ENCODE measurements at places on chromosomes 16 and 17.
A peak's percentile ranks its signal among the peaks of the same experiment; 100 is the strongest.

GRCh38 chr17:19316761-19317358 lies 45.7 kb downstream of the B9D1 start:
- DNase-seq: no peak

DNA sequence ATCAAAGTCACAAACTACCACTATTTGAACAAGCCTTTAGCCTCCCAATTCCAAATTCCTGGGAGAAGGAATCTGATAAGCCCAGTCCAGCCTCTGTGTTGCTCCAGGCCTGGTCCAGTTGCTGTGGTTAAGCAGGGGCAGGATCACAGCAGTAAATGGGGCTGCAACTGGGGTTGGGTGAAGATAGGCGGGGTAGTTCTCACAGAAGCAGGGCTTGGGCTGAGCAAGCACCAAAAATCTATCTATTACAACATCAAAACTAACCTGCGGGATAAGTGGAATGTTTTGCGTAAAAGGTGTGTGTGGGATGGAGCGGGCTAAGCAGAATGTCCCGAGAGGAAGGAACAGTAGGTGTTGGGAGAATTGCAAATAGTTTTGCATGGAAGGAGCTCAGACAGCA lies 23.0 kb upstream of the RNF135 start:
- DNase-seq: no peak

GRCh38 chr16:31461201-31461920 lies 2.1 kb downstream of the ARMC5 start:
- DNase-seq: no peak

DNA sequence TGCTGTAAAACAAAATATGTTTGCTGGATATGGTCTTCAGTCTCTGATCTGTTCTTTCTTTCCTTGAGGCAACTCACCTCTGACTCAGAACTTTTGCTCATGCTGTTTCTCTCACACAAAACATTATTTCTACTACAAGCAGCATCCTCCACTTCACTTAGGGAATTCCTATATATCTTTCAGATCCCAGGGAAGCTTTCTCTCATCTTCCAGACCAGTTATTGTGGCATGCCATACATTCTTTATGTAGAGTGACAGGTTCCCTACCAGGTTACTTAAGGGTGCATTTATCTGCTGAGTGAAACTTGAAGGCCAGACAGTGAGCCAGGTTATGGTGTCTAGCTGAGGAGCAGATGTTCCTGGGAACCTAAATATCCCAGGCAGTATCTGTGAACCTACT lies 1226.0 kb downstream of the CDH8 start:
- DNase-seq: no peak

DNA sequence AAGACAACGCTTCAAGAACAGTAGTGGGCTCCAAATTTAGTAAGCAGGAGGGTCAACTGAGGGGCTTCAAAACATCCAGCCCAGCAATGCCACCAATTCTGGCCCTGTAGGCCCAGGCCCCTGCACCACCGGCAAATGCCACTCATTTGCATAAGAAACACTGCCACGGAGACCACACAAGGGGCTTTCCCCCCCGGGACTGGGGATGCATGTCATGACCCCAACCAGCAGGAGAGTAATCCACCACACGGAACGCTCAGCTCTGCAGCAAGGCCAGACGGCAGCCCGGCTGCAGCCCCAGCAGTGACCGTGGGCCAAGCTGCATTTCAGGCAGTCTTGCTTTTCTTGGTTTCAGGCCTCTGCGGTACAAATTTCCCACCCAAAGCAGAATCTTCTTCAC lies 14.1 kb downstream of the TMEM11 start:
- DNase-seq: no peak

- peak; percentile 71 for DNase-seq
These were observed 7.5 kb upstream of the ARMC5 start for GRCh38 chr16:31451681-31452351.

GRCh38 chr17:1755827-1756262 lies 6.0 kb upstream of the SERPINF1 start:
- DNase-seq: no peak

- no peak for DNase-seq
These were observed 2.6 kb downstream of the CA7 start for GRCh38 chr16:66846831-66847230.

GRCh38 chr16:85125570-85126393 lies 13.5 kb upstream of the CIBAR2 start:
- DNase-seq: no peak

DNA sequence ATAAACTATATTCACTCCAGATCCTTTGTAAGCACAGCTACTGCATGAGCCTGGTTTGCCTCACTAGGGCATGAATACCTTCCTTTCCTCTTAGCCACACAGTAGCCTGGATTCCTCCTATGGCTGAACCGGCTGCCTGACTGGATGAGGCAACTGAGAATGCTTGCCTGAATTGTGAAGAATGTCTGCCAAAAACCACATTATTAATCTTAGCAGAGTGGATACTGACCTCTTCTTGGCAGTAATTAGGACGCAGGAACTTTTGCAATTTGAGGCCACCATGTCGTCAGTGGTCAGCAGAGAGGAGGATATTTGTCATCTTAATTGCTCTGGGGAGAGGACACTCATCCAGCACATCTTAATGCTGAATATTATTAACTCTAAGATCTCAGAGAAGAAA lies 651.8 kb upstream of the GOT2 start:
- DNase-seq: no peak

DNA sequence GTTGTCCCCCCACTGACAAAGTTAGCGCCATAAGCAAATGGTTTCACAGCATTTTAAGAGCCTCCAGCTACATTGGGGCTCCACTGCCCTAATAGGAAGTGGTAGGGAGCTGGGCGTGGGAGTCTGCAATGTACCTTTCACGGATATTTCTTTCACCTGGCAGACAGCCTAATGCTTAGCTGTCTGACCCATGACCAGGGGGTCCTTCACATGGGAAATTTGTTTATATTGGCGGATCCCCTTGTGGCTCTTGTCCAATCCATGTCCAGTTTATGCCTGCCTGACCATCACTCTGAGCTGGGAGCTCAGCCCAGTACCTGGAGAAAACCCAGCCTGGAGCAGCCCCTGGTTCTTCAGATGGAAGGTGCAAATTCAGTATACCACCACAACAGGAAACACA lies 145.0 kb downstream of the ZNF18 start:
- no peak for DNase-seq
